ENCODE measurements at places on chromosomes 2 and 18. TPM values are rescaled to one million over a fixed set of nuclear protein-coding genes. Genes with fewer than 3 reads are reported as not detected.

ARHGAP25 gene
- total RNA-seq: 1.1 TPM

AFF3 gene
- 3.1 TPM for total RNA-seq

SLC5A7 gene
- not detected for total RNA-seq

ITGA6 gene
- 263 TPM for total RNA-seq

IL1RL1 gene
- 0.77 TPM for total RNA-seq

GAL3ST2 gene
- total RNA-seq: 0.44 TPM

MC4R gene
- not detected for total RNA-seq

C1QL2 gene
- total RNA-seq: not detected

MAPRE2 gene
- total RNA-seq: 13.9 TPM

XDH gene
- under 0.01 TPM for total RNA-seq

SULT1C2 gene
- total RNA-seq: 0.33 TPM
